ENCODE measurements at places on chromosomes 13 and 19.

DNA sequence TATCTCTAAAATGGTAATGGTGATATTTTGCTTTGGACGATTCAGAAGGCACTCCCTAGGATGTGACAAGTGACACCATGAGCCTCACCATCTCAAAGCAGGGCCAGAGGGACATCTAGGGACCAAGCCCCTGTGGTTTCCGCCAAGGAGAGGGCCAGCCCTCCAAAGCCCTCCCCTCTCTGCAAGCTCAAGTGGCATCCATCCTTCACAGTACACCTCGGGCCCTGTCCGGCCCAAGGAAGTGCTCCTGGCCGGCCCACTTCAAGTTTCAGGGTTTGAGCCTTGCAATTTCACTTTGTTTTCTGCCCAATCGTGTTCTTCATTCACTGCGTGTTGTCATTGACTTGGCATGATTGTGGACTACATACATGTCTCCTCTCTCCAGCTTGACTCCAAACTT lies 82.5 kb downstream of the TSHZ3 start:
- DNase-seq, result no peak

GRCh38 chr19:2059422-2060201 lies 8.6 kb upstream of the MKNK2 start:
- DNase-seq, result no peak

DNA sequence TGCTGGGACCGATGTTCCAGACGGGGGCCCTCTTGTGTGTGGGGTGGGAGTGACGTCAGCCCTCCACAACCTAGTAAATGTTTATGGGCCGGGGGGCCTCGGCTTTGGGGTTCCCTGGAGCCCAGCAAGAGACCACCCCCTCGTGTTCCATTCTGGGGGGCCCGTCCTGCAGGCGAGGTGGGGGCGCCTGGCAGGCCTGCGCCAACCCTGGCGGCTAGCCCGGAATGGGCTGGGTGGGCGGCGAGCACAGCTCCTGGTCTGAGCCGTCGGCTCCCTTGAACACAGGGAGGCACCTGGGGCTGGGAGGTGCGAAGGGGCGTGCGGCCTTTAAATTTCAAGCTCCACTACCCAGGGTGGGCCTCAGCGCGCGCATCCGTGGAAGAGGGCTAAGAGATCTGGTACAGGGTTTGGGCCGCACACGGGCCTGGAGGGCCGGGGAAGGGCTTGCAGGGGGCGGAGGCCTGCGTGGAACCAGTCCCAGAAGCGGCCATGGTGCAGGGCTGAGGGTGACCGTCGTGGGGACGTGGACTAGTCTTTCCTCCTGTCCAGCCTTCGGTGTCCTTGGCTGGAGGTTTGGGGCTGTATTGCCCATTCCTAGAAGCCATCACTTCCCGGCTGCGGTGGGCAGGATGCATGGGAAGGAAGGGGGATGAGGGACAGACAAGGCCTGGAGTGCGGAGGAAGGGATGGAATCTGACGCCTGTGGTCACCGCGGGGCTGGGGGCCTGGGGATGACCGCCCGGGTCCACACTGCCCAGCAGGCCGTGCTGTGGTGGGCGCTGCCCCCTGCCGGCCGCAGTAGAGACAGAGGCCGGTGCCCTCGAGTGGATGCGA lies 11.4 kb downstream of the NDUFA11 start:
- DNase-seq, result no peak

GRCh38 chr19:28037186-28037585 lies 1175.8 kb downstream of the UQCRFS1 start:
- DNase-seq, result no peak

DNA sequence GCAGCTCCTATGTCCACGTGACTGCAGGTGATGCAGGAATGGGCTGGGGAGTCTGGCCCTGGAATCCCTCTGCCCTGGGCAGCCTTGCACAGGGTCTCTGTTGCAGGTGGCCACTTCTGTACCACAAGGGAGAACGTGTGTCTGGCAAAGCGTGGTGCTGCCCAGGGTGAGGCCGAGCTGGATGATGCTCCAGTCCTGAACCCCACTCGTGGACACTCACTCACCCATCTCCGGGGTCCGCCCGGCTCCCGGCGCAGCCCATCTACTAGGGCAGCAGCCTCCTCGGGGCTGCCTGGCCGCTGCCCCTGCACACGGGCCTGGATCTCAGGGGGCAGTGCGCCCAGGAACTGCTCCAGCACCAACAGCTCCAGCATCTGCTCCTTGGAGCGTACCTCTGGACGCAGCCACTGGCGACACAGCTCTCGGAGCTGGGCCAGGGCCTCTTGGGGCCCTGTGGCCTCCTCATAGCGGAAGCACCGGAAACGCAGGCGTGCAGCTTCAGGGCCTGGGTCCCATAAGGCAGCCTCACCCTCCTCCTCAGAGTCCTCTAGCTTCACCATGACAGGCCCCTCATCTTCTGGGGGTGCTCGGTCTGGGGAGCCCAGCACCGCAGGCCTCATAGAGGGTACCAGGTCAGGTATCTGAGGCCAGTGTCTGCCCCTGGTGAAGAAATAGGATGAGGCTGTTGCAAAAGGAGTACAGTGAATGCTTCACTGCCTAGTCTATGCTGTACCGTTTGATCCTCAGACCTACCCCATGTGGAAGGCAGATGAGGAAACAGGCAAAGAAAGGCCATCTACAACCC lies 2.2 kb downstream of the MZF1 start:
- DNase-seq, result no peak

DNA sequence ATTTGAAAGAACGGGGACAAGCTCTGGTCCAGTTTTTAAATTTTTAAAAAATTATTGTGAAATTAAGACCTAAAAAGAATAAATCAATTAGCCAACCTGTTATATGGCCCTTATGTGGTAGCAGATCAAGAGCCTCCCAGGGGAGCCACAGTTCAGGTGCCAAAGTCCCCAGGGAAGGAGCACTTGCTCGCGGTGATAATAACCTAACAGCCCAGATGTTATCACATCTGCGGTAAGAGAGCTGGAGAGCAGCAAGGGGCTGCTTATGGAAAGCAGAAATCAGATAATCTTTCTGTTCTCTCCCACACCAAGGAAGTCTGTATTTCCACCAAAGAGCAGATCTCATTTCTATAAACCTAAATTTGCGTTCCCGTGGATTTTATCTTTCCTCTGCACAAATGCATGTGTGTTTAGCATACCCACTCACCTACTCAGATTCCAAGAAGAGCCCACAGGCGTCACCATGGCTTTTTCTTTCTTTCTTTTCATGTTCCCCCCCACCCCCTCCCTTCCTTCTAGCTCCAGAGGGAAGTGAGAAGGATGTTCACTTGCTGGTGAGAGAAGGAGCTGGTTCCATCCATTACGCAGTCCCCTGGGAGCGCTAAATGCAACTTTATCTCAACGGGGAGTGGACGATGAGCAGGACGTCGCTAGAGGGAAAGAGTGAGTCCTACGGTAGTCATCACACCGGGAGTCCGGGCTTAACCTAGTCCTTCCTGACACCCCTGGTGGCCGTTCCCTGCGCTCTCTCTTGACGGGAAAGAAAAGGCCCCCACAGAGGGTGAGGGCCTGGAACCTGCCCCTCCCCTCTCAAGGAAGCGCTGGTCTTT lies 1.6 kb upstream of the POU4F1 start:
- DNase-seq, result peak; percentile 41

GRCh38 chr13:61128850-61129645 lies 286.6 kb downstream of the PCDH20 start:
- no peak for DNase-seq

DNA sequence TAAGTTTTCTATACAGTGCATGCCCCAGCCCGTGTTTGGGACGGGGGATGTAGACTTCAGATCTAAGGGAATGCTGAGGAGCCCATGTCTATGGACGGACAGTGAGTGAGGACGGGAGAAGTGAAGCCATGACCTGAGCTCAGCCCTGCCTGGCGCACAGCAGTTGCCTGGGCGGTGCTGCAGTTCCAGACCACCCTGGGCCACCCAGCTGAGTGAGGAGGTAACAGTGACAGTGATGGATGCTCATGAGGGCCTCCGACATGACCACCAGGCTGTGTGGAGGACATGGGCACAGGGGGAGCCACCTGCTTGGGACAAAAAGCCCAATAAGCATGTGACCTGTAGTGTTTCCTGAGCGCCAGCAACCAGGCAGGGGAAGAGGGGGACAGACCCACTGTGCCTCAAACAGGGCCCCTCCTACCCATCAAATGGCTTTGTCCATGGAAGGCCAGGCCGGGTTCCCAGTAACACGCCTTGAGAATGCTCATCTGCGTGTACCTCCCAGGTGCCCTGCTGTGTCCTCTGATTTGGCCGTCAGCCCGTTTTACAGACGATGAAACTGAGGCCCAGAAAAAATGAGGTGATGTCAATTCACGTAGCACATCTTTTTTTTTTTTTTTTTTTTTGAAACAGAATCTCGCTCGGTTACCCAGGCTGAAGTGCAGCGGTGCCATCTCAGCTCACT lies 22.6 kb downstream of the NOSIP start:
- no peak for DNase-seq

GRCh38 chr19:19459073-19459472 lies 53.6 kb downstream of the GATAD2A start:
- DNase-seq, result no peak

GRCh38 chr13:89401264-89401675 lies 1730.1 kb downstream of the SLITRK5 start:
- DNase-seq, result no peak

DNA sequence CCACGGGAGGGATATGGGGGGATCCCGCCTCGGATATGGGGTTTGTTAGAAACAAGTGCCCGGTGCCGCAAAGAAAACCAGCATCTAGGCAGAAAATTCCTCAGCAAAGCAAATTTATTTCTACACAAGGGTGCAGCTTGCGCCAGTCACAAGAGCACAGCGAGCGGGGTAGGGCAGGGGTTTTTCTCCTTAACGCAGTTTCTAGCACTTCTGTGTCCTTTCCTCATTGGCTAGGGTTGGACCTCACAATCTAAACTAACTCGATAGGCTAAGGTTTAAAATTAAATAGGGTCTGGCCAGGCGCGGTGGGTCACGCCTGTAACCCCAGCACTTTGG lies 595 bp downstream of the ZNF440 start:
- no peak for DNase-seq

- DNase-seq, result no peak
These were observed 7.9 kb upstream of the C13orf46 start for GRCh38 chr13:113981611-113982295.

GRCh38 chr13:86976521-86977324 lies 694.4 kb upstream of the SLITRK5 start:
- no peak for DNase-seq

DNA sequence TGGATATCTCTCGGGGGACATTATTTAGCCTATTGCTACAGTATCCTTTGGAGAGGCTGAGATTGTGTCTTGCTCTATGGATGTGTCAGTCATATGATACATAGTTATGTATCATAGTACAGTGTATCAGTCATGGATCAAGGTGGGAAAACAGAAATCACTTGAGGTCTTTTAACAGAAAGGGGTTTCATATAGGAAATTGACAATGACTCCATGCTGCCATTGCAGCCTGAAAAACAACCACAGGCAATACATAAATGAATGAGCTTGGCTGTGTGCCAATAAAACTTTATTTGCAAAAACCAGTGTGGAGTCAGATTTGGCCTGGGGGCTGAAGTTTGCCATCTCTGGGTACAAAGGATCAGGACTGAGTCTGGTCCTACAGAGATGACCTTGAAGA lies 35.4 kb downstream of the COLGALT1 start:
- DNase-seq, result no peak

GRCh38 chr19:4704317-4704673 lies 19.3 kb downstream of the DPP9 start:
- DNase-seq, result no peak

DNA sequence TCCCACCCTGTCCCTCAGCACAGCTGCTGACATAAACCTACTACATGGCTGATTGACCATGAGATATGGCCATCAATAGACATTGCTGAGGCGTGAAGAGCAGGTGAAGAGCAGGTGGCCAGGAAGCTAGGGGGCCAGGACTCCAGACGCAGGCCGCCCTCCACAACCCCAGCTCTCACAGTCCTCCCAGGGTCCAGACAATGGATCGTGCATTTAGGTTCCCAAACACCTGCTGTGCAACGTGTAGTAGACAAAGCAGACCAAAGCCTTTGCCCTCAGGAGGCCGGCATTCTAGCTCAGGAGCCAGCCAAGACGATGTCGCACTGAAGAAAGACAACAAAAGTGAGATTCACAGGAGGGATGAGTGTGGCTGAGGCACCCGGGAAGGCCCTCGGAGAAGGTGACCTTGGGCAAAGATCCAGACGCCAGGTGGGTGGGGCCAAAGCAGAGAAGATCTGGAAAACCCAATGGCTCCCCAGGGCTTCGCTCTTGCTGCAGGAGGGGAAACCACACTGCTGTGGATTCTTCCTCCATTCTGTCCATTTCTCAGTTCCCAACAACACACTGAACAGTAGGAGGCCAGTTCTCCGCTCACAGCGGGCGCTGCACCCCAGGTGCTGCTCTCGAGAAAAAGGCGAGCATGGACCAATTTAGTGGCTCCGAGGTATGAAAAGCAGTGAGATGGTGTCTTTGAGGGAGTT lies 1.4 kb downstream of the FFAR1 start:
- DNase-seq, result peak; percentile 61

DNA sequence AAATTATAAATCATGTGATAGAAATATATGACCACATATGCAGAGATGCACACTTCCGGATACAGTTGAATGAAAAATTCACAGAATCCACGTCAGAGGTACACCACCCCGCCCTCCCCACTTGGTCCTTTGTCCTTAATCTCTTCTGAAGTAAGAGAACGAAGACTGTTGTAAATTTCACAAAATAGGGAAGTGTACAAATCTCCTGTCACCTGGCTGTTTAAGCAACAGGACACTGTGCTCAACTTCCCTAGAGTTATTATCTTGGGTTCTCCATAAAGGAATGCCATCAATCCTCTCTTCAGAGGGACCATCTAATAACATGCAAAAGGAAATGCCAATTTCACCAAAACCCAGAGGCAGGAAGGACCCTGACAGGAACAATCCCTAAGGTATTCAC lies 10.5 kb upstream of the CEACAM6 start:
- DNase-seq, result no peak

DNA sequence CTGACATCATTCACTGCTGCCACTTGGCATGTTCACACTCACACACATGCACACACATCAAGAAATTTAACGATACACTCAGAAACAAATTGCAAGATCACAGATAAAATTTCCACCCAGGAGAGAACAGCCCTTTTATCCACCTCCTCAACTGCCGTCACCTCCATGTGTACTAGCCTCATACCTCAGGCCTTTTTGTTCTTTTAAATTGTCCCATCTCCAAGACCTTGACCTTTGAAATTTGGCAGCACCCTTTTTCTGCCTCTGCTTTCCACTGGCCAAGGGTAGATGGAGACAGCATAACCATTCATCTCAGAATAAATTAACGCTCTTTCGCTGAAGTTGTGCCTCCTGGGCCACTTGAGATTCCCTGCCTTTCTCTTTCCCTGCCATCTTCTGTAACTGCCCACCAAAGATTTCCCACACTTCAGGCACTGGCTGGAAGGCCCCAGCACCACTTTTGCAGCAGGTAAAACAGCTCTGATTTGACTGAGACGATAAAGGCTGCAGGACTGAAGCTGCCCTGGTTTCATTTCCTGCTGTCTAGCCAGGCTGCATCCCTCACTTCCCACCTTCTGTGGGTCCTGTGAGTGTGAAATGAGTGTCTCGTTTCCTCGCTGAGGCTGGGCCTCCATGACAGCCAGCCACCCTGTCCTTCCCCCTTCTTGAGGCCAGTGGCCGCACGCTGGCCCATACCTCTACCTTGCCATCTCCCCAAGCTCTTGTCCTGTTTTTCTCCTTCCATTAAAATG lies 39.3 kb downstream of the MBNL2 start:
- peak; percentile 47 for DNase-seq

- DNase-seq, result no peak
These were observed 26.0 kb upstream of the CHST8 start for GRCh38 chr19:33595783-33596182.

All from germinal center (tissue), 1 donor.